Stimulated activated naive CD4-positive, alpha-beta T cell (primary cell): ENCODE measurements at places on chromosomes 3 and 15.

- no peak for DNase-seq
These were observed 120.2 kb downstream of the ITPR1 start for GRCh38 chr3:4613366-4613765.

- DNase-seq, result peak; percentile 86
These were observed 632 bp upstream of the CRELD1 start for GRCh38 chr3:9932843-9933560.

DNA sequence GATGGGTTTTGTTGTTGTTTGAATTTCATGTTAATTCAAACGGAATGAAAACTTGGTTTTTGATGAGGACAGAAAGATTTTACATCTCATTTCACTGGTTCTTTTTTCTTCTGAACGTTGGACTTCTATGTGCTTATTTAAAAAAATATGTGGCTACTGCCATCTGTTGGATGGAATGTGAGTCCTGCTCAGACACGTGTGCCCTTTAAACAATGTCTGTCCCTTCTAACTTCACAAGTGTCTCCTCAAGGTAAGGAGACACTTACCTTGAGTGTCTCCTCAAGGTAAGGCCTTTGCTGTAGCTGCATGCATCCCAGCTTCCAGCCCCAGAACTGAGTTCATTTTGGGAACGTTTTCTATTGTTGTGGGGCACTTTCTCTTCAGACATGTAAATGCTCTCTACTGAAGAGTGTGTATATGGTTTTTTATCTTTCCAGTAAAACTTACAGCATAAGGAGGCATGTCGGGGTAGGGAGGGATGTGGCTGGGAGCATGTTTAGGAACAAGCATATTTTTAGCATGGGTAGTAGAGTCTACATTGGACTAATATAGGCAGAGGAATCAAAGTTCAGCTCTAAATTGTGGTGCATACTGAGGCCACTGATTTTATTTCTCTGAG is 63.1 kb upstream of the UBE3A start:
- DNase-seq, result no peak

GRCh38 chr3:172396400-172396799 is 51.9 kb downstream of the GHSR start:
- no peak for DNase-seq
